Cardiac muscle cell (in vitro differentiated cells and primary cell): ENCODE measurements at places on chromosomes 3 and 15. TPM values are rescaled to one million over a fixed set of nuclear protein-coding genes. Genes with fewer than 3 reads are reported as not detected.

The LRRK1 gene
- polyA plus RNA-seq = 0.12 and 0.72 TPM in 2 replicates

The TMEM44 gene
- polyA plus RNA-seq = 18.7 and 19.2 TPM in 2 replicates

- H3K4me3 ChIP-seq = no peak overlapping the region
- peak overlapping the region; percentile 70 for H3K27ac ChIP-seq
- no peaks in the 10 kb centered on the region for H3K36me3 ChIP-seq
- peaks cover 8% of the 10 kb centered on the region for H3K4me1 ChIP-seq
- peak; percentile 39 for DNase-seq
- no peaks in the 10 kb centered on the region for H3K27me3 ChIP-seq
These were observed 18.6 kb downstream of the THSD4 start for GRCh38 chr15:71133747-71134472.

DNA sequence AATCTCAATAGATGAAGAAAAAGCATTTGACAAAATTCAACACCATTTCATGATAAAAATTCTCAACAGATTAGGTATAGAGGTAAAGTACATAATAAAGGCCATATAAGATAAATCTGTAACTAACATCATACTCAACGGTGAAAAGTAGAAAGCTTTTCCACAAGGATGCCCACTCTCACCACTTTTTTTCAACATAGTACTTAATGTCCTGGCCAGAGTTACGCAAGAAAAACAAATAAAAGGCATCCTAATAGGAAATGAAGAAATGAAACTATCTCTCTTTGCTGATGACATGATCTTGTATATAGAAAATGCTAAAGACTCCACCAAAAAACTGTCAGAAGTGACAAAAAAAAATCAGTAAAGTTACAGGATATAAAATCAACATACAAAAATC is 33.0 kb downstream of the THBS1 start:
- H3K27ac ChIP-seq = no peak overlapping the region
- no peaks in the 10 kb centered on the region for H3K27me3 ChIP-seq
- H3K4me3 ChIP-seq = no peak overlapping the region
- DNase-seq = no peak
